Thymus (tissue), 14 donors: ENCODE measurements at places on chromosomes 11 and 22. TPM values are rescaled to one million over a fixed set of nuclear protein-coding genes. Genes with fewer than 3 reads are reported as not detected.

TMPRSS13 gene
- 1.5 TPM for total RNA-seq

BACE1 gene
- 1.7 TPM for total RNA-seq

YPEL4 gene
- total RNA-seq, result 0.94 TPM

MMP12 gene
- total RNA-seq, result 10.8 TPM

OR4S1 gene
- not detected for total RNA-seq

HTR3B gene
- 0.09 TPM for total RNA-seq

SMC1B gene
- total RNA-seq, result 0.19 TPM

FAM180B gene
- total RNA-seq, result not detected

DDI1 gene
- total RNA-seq, result not detected

TIGD3 gene
- 1.0 TPM for total RNA-seq

ZNF214 gene
- 0.57 TPM for total RNA-seq

HOATZ gene
- 0.19 TPM for total RNA-seq
